ENCODE measurements at places on chromosomes 1 and 21.

DNA sequence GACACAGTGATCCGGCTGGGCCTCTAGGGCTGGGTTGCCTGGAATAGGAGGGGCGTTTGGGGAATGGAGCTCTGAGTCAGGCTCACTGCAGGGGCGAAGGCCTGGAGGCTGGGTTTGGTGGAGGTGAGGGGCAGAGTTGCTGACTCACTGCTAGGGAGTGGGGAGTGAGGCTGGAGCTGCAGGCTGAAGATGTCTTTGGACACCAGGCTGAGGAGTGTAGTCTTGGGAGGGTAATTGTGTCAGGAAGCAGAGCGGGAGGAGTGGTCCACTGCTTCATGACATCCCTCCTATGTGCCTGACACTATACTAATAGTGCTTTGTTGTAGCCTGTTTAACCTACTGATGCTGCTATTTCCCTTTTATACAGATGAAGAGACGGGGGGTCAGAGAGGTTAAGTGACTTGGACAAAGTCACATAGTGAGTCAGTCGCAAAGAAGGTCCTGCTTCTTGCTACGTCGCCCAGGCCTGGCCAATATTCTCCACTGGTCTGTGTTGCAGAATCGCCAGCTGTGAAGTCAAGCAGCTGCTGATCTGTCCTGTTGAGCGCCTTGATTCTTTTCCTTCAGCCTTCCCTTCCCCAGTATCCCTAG lies 13.6 kb downstream of the ACTL8 start:
- no peak for DNase-seq

- no peak for DNase-seq
Observed at GRCh38 chr1:26701995-26702679, 6.3 kb downstream of the ARID1A start.

- DNase-seq, result no peak
Observed at GRCh38 chr1:183742355-183742754, 62.6 kb upstream of the RGL1 start.

DNA sequence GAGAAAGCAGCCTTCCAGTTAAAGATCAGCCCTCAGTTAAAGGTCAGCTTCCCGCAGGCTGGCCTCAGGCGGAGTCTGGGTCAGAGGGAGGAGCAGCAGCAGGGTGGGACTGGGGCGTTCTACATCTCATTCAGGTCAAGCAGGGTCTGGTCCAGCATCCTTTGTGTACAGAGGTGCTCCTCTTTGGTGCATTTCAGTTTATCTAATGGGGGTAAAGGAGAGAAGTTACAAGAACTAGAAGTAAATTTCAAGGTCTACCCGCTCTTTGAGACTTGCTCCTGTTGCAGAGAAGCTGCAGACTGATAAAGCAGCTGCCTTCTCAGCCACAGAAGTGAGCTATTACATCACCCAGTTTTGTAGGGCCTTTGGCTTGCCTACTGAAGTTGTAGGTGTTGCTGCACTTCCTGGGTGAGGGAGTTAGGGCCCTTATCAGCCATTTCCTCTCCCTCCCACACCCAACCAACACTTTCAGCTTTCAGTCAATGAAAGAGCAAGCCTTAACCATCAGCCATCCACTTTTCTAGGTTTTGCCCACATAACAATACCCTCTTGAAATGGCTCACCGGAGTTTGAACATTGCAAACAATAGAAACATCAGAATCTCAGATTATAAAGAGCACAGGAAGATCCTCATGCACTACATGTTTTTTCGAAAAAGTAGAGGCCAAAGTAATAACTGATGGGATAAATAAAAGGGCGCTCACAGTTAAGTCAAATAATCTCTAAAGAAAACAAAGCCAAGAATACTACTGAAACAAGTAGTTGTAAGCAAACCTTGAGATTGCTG lies 2.8 kb upstream of the NUP210L start:
- no peak for DNase-seq

- peak; percentile 46 for DNase-seq
Observed at GRCh38 chr1:169107603-169108208, 1.2 kb downstream of the ATP1B1 start.

DNA sequence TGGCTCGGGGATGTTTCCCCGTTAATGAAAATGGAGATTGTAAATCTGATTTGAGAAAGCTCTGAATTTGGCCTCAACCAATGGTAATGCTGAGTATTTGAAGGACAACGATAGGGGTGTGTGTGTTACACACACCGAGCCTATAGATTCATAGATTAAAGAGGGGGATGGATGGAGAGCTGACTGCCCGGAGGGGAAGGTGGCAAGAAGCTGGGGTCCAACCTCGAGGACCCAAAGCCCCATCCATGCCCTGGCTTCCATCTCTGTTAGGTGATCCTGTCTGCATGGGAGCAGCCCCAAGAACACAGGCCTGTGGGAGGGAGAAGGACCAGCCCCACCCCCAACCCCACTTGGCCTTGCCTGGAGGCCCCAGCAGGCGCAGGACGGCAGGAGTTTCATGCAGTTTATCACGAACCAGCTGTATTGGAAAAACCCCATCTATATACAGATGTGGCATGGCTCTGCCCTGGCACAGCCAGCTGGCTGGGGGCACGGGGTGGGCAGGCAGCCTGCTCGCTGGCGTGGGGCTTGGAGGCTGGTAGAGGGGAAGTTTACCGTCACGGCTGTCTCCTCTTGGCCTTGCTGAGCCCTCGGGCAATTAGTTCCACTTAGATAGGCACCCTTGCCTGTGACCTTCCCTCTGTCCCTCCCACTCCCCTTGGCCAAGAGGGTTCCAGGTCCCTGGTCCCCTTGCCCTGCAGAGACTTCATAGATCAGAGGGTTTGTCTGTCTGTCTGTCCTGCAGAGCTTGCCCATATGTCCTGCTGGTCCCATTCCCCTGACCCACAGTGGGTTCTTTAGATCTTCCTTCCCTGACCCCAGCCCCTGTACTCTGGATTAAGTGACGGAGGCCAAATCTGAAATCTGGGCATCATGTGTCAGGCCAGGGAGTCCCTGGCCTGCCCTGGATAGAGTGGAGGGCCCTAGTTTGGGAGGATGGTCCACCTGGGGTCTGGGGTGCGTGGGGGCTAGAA lies 3.0 kb downstream of the HSPB7 start:
- peak; percentile 15 for DNase-seq

- DNase-seq, result no peak
Observed at GRCh38 chr1:68421350-68421749, 28.4 kb downstream of the RPE65 start.

- peak; percentile 36 for DNase-seq
Observed at GRCh38 chr1:35269201-35269988, 886 bp downstream of the ZMYM4 start.

DNA sequence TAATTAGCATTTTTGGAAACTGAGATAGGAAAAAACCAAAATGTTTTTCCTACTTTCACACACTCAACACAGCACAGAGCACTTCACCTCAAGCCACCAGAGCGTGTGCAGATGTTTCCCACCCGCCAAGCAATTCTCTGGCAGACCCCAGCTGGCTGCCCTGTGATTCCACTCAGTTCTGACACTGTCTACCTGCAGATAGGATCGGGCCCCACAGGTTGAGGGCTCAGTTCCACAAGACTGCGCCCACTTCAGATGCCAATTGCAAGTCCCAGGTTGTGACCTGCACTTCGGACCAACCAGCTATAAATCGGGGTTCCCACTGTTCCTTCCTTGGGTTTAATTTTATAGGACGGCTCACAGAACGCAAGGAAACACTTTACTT lies 9.9 kb downstream of the KIAA1614 start:
- DNase-seq, result no peak

- DNase-seq, result no peak
Observed at GRCh38 chr1:109438798-109439297, 12.6 kb upstream of the PSMA5 start.

GRCh38 chr1:2489615-2490014 lies 13.5 kb downstream of the PLCH2 start:
- DNase-seq, result no peak

DNA sequence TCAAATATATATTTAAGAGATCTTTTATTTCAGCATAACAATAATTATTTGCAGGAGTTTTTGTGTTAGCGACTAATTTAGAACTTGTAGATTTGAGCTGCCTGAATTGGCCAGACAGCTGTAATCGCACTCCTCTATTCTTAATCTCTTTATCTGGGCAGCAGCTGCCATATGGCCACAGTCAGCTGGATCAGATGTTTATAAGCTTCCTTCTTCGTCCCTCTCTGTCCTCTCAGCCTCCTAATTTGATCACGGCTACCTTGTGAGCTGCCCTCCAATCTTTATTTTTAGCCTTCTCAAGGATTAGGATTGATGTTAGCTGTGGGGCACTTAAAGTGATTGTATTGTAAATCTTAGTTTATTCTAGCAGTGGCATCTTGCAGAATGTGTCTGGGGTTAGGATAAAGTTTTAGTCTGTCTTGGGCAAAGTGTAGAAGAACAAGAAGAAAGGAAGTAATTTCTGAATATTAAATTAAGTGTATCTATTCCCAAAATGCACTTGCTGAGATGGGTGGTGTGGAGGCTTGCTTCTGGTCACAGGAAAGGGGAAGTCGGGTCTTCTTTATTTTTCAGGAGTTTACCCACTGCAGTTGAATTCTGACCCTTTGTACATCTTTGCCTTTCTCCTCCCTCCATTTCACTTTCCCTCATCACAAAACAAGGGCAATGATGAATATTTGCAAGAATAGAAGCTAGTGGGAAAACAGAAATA lies 1.1 kb downstream of the ZBTB18 start:
- peak; percentile 48 for DNase-seq

DNA sequence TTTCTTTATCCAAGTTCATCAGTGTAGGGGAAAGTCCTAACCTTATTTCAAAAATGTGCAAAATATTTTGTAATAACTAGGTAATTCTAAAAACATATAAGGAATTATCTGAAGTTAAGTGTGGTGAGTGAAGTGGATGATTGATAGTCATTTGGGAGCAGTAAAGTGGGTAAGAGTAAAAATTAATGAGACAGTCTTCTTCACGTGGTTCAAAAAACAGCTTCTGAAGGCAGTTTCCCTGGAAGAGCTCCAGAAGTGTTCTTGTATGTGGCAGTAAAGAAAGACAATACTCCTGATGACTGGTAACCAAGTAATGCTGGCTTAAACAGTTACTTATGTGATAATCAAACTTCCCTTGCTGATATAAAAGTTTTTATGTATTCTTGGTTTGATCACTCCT lies 50.3 kb downstream of the LEPR start:
- DNase-seq, result no peak

DNA sequence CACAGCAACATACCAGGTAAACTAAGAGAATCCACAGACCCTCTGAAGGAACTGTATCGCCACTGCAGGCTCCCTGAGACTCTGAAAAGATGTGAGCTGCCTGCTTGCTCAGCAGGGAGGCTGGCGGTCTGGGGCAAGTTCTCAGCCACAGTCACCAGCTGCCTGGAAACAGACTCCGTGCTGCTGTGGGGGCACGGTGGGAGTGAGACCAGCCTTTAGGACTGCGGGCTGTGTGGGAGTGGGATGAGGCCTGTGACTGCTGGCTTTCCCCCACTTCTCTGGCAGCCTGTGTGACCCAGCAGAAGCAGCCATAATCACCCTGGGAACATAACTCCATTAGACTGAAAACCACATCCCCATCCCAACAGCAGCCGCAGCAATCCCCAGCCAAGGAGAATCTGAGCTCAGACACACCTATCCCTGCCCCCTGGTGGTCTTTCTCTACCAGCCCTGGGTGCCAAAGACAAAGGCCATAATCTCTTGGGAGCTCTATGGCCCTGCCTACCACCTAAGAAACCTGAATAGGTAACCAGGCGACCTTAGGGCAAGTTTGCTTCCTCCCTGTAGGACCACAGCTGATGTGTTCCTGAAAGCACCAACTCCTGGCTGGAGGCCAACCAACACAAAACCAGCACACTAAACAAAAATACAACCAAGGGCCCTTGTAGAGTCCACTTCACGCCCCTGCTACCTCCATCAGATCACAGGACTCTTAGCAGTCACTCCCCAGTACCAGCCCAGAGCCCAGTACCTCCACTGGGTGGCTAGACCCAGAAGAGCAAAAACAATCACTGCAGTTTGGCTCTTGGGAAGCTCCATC lies 151.5 kb downstream of the SMYD3 start:
- no peak for DNase-seq

GRCh38 chr1:181205901-181206300 lies 117.4 kb downstream of the IER5 start:
- no peak for DNase-seq

GRCh38 chr1:50412813-50413476 lies 10.3 kb downstream of the DMRTA2 start:
- no peak for DNase-seq

GRCh38 chr21:29805105-29805504 lies 134.7 kb downstream of the GRIK1 start:
- no peak for DNase-seq

Measured in G401 (cell line).